AG09309 (cell line): ENCODE measurements at places on chromosomes 1 and 21.

GRCh38 chr1:65055747-65056146 is 89.4 kb upstream of the JAK1 start:
- no peak for DNase-seq

- no peak for DNase-seq
These were observed 25.1 kb downstream of the SKI start for GRCh38 chr1:2253036-2253796.

DNA sequence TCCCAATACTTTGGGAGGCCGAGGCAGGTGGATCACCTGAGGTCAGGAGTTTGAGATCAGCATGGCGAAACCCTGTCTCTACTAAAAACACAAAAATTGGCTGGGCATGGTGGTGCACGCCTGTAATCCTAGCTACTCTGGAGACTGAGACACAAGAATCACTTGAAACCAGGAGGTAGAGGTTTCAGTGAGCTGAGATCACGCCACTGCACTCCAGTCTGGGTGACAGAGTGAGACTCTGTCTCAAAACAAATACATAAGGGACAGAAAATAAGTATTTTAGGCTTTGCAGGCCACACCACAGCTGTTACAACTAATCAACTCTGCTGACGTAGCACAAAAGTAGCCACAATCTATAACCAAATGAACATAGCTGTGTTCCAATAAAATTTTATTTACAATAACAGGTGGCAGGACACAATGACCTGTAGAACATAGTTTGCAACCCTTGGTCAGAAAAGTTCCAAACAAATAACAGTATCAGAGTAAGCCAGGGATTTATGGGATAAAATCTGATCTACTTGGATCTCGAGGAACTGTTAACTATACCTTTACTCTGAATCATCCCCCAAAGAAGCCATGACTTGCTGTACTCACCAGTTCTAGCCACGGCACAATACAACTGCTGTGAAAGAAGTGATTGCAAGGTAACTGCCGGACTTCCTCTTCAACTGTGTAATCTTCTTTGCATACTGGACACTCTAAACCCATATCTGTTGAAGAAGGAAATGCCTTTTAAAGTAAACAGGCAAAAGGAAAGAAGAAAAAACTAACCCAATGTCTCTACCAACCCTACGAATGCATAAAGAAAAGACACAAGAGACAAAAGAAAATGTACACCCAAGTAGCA is 28.3 kb downstream of the CD160 start:
- DNase-seq: no peak

- no peak for DNase-seq
These were observed 265.2 kb downstream of the TNR start for GRCh38 chr1:175478217-175478616.

- DNase-seq: no peak
These were observed 1.1 kb downstream of the THRAP3 start for GRCh38 chr1:36225283-36225899.

- no peak for DNase-seq
These were observed 744.7 kb upstream of the CXADR start for GRCh38 chr21:16768096-16768495.

GRCh38 chr1:26045722-26046245 is at the start of gene SLC30A2:
Gene SLC30A2 (minus strand): TSS chr1:26046118. CDS start chr1:26045896, 222 bp downstream.
- DNase-seq: no peak

DNA sequence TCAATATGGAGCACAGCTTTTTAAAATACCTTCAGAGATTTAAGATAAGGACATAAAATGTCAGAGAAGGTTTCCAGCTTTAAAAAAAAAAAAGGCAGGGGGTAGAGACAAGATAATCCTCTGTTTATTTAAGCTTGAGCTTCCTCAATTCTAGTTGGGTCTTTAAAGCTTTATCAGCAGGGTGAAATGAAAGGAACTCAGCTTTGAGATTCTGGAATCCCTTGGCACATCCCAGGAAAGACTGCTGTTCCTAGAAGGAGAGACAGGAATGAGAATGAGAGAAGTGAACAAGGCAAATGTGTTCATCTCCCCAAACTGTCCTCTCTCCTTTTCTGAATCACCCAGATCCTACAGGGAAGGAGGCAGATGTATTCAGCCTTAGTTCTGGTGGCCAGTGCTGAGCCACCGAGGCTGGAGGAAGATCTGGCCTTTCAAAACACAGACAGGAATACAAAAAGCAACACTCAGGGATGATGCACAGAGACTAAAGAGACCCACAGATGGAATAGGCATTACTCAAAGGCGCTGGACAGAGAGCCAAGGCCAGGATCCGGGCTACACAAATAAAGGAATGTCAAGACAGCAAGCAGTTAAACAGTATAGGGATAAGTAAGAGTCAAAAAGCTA is 385.8 kb upstream of the DUSP10 start:
- DNase-seq: no peak

DNA sequence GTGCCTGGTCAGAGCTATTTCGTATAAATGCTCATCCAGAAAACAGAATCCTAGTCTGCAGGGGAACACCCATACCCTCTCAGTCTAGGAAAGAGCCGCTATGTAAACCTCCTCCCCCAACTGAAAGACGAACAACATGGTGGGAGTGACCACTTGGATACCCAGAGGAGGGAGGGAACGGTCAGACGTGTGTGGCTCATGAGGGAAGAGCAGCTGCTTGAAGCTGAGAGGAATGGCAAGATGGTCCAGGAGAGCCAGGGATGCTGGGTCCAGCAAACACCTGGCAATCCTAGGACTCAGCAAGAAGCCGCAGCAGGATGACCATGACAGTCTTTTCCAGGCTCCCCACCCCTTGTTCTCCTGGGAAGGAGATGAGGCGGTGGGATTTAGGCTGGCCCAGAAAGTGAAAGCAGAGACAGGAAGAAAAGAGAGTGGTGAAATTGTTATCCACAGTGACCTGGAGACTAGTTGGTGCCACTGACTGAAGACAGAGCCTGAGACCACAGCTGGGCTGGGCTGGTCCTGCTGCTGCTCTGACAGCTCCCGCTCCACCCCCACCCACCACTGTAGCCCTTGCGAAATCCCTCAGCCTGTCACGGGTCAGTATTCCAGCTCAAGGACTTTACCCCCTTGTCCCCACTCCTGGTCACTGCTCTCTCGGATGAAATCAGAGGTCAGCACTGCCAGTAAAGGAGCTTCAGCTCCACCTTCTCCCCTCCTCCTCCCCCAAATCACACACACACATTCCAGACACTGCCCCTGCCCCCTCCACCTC is 3.6 kb downstream of the CERS2 start:
- DNase-seq: peak; percentile 16

- DNase-seq: no peak
These were observed 1.2 kb downstream of the TEKT2 start for GRCh38 chr1:36085126-36085525.

GRCh38 chr1:192805832-192806323 is 3.0 kb upstream of the RGS2 start:
- DNase-seq: peak; percentile 92

DNA sequence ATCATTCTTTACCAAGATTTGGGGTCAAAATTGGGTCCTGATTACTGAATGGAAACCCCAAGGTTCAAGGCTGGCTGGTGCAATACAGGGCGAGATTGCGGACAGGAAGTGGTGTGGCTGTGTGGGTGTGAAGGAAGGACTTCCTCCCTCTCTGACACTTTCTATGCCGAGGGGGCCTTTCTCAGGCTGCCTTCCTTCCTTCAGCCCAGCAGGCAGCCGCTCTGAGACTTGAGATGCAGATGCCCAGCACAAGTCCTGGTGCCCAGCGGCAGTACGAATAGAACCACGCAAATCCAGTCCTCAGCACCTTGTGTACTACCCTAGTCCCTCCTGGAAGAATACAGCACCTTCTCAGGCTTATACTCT is 16.3 kb downstream of the BATF3 start:
- no peak for DNase-seq

- no peak for DNase-seq
These were observed at the start of gene PIK3C2B for GRCh38 chr1:204494281-204495077. Gene PIK3C2B (minus strand): TSS chr1:204494805. CDS start chr1:204469802, 25,003 bp downstream.

DNA sequence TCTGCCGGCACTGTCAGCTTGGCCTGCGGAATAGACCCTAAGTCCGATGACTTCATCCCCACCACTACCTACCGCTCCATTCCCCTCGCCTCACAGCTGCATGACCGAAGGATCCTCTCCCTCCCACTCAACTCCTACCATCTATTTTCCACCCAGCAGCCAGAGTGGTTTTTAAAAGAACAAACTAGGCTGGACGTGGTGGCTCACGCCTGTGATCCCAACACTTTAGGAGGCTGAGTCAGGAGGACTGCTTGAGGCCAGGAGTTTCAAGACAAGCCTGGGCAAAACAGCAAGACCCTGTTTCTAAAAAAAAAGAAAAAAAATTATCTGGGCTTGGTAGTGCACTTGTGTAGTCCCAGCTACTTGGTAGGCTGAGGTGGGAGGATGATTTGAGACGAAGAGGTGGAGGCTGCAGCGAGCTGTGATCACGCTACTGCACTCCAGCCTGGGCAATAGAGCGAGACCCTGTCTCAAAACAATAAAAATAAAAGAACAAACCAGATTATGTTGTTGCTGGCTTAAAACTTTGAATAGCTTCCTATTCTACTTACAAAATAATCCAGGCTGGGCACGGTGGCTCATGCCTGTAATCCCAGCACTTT is 59.0 kb downstream of the UBIAD1 start:
- no peak for DNase-seq

DNA sequence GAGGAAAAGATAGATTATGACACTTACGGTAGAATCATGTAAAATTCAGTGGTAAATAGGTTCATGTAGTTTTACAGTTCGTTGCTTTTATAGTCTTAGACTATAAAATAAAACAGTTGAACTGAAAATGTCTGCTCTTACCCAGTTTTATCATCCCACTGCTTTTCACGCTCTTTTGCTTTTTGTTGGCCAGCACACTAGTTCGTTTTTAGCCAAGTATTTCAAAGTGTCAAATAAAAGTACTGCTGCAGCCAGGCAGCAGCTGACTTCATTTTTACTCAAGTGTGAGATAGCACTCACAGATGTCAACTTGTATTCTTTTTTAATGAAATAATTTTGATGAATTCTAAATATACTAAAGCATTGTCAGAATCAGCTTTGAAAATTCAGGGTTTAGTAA is 18.5 kb upstream of the BTG3 start:
- DNase-seq: no peak

DNA sequence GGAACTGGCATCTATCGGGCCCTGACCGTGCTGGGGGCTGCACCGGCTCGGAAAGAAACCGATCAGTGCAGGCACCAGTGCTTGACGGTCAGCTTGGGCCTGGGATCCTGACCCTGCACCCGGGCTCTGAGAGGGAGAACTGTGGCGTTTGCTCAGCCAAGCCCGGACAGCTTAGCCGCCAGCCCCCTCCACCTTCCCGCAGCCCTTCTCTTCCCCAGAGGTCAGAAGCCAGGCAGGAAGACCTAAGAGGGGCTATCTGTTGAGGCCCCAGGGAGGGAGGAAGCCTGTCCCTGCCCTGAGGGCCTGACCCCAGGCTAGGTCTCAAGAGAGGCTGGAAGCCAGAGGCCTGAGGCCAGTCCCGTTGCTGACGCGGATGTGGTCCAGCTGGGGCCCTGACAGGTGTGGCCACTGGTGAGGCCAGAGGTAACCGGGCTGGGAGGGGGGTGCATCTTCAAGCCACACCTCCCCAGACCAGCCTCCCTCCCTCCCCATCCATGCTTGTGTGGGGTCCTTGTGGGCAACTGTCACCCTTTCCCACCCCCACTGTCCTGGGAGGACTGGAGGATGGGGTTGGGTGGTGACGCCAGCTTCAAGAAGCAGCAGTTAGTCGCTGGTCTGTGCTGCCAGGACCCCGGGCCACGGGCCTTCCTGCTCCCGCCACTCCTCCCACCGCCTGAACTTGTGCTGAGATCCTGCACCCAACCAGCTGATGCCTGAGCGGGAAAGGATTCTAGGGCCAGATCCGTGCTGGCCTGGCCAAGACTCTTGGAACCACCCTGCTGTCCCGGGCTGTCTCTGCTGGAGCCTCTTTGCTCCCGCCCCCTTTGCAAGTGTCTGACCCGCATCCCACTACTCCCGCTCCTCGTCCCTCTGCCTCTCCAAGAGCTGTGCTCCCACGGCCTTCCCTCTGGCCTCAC is 2.6 kb upstream of the DVL1 start:
- DNase-seq: no peak

DNA sequence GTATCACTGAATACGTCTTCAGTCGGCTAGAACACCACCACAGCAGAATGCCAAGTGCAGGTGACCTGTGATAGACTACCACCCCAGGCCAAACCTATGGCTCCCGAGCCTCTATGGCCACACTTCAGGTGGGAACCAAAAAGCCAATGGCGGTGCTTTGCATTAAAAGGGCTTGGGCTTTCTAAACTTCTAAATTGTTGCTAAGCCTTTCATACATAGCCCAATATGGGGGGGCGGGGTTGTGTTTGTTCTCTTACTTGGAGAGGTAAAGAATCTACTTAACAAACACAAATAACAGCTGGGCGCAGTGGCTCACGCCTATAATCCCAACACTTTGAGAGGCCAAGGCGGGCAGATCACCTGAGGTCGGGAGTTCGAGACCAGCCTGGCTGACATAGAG is 19.7 kb downstream of the USP48 start:
- DNase-seq: no peak

- DNase-seq: no peak
These were observed 100.3 kb upstream of the DPYD start for GRCh38 chr1:98021126-98021525.

- no peak for DNase-seq
These were observed 1.2 kb upstream of the CD1D start for GRCh38 chr1:158179301-158180041.

GRCh38 chr1:168709405-168710363 is 19.3 kb downstream of the DPT start:
- peak; percentile 83 for DNase-seq

DNA sequence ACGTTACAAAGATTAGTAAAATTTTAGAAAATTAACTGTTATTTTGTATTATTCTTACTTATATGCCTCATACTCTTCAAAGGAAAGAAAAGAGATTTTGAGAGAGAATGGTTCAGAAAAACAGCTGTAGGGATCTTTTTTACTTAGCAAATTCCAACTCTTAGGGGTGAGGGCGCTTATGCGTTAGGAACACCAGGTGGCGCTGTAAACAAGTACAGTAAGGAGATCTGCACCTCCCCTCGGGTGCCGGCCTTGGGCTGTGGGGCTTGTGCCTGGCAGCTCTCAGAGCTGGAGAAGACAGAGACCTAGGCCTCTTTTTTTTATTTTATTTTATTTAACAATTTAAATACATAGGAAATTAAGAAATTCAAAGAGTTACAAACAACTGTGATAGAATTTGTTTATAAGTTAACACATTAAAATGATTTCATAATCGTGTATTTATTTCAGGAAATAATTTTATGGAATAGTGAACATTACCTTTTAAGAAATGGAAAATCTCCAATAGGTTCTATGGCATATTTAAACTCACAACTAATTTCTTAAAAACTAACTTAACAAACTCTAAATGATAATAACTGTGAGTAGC is 32.6 kb downstream of the UTP25 start:
- DNase-seq: peak; percentile 55
